ENCODE measurements at places on chromosomes 2 and 18. TPM values are rescaled to one million over a fixed set of nuclear protein-coding genes. Genes with fewer than 3 reads are reported as not detected.

The SLC30A3 gene
- total RNA-seq = 47.9 TPM

The HRH4 gene
- total RNA-seq = not detected

The CDCA7 gene
- 2.0 TPM for total RNA-seq

The PRKAG3 gene
- total RNA-seq = not detected

The EFEMP1 gene
- 95.0 TPM for total RNA-seq

Data from dorsolateral prefrontal cortex (tissue), 122 donors.